ENCODE measurements at places on chromosomes 7 and 10.

GRCh38 chr7:80679921-80680907 is 41.8 kb downstream of the CD36 start:
- DNase-seq: no peak

GRCh38 chr10:77849039-77849664 is 77.4 kb downstream of the DLG5 start:
- DNase-seq: no peak

GRCh38 chr10:101054351-101054750 is 7.4 kb upstream of the KAZALD1 start:
- DNase-seq: no peak

DNA sequence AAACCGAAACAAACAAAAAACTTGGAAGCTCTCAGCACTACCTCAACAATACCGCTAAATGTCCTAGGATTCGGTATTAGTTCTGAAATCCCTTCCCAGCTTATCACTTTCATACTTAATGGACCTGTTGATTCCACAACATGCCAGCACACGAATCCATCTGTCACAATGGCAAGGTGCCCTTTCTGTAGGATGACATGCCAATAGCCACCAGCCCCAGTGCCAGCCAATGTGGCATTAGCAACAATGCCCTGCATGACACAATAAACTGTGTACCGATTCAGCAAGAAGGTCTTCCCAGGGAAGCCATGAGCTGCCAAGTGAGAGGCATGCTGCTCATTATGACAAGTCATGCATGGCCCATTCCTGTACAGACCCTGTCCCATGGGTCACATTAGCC is 35.6 kb upstream of the CHCHD3 start:
- DNase-seq: no peak

GRCh38 chr7:3879355-3880075 is 578.5 kb downstream of the SDK1 start:
- DNase-seq: no peak

- DNase-seq: no peak
Observed at GRCh38 chr7:137755427-137755826, 91.3 kb downstream of the DGKI start.

DNA sequence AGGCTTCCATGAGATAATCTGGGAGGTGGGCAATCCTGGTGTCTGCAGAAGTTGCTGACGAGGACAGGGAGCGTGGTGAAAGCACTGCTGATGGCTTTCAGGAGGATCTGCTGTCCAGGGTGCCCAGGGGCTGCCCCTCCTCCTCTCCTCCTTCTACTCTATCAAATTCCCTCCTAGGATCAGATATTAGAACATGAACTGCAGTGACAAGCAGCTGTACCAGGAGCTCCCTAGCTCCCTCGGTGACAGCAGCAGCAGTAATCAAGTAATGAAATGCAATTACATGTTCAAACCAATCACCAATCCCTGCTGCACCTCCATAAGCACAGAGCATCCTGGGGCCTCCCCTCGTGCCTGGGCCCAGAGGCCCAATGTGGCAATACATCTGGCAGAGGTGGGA is 46.9 kb downstream of the GRID1 start:
- DNase-seq: no peak

- no peak for DNase-seq
Observed at GRCh38 chr7:64555046-64555445, 7.8 kb downstream of the ZNF680 start.

DNA sequence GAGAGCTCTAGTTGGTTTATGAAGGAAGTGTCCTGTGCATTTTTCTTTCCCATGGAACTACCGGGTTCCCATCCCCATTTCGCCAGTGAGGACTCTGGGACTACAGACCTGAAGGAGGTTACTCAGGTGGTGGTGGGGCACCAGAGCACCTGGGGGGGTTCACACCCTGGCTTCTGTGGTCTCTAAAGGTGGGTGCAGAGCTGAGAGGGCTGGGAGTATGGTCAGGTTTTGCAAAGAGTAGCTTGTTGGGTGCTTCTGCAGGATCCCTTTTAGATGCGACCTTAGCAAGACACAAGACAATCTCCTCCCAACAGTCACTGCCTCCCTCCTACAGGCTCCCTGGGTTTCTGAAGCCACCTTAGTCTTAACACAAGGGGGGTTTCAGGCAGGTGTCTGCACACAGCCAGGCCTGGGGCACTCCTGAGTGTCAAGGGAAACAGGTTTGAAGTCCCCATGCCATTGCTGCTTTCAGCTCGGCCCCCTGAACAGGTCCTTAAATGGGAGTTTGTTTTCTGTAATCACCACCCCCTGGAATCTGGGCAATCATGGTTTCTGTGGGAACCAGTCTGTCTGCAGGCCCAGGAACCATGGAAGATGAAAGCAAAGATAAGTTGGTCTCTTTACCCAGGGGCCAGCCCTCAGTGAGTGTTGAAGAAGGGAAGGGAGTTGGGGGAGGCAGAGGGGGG is 9.9 kb upstream of the CXCL12 start:
- DNase-seq: no peak

GRCh38 chr7:137572056-137572784 is 228.7 kb upstream of the PTN start:
- no peak for DNase-seq

- no peak for DNase-seq
Observed at GRCh38 chr10:47237316-47238260, 62.4 kb upstream of the GDF10 start.

GRCh38 chr7:2720024-2720423 is 32.0 kb downstream of the AMZ1 start:
- peak; percentile 7 for DNase-seq

DNA sequence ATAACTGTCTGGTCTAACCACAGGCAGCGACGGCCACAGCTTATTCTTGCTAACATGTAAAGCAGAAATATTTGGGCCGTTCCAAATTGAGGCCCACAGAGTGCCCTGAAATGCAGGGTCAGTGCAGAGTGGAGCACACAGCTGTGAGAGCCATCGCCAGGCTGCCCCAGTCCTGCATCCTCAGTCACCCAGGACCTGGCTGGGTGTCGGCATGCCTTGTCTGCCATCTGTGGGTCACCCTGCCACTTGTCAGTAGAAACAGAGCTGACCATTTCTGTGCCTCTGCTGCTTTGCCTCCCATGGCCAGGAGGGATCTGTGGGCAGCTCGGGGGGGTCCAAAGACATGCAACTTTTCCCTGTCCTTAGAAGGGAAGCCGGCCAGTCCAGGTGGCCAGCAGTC is 57.3 kb upstream of the BTBD16 start:
- DNase-seq: no peak

GRCh38 chr10:29329420-29329819 is 40.5 kb downstream of the LYZL1 start:
- DNase-seq: no peak

GRCh38 chr10:119020627-119020946 is 8.9 kb upstream of the NANOS1 start:
- DNase-seq: no peak

DNA sequence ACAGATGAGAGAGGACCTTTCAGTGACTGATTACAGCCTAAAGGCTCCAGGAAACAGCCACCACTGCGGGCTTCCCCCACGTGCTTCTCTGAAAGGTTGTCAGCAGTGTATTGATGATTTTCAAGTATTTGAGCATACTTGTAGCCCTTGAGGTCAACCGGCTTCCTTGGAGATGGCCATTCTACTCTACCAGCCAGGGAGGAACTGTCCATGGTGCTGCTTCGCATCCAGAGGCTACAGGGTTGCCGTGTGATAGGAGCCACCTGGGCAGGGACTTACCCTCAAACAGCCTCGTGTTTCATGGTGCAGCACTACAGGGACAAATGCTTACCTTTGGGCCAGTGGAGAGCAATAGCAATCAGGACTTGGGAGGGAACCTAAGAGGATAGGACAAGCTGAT is 179.5 kb downstream of the DPP6 start:
- no peak for DNase-seq

DNA sequence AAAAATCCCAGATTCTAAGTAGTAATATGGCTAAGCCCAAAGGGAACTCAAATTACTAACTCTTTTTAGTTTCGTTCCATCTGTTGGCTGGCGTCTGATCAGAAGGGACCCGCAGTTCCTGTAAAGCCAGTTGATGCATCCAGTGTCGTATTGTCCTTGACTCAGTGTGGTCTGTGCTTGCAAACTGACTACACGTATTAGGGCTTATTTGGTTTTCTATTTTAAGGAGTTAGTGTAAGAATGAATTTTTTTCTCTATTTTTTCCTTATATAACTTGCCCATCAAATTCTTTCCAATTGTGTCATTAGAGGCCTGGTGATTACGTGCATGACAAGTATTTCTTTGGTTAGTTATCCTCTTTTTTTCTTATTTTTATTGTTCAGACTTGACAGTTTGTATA is 9.7 kb downstream of the ABCA13 start:
- no peak for DNase-seq

GRCh38 chr10:116170815-116171250 is 102.2 kb downstream of the GFRA1 start:
- DNase-seq: no peak

- no peak for DNase-seq
Observed at GRCh38 chr7:50658696-50659095, 93.5 kb upstream of the DDC start.

- DNase-seq: no peak
Observed at GRCh38 chr7:464454-465401, 54.9 kb downstream of the PDGFA start.

DNA sequence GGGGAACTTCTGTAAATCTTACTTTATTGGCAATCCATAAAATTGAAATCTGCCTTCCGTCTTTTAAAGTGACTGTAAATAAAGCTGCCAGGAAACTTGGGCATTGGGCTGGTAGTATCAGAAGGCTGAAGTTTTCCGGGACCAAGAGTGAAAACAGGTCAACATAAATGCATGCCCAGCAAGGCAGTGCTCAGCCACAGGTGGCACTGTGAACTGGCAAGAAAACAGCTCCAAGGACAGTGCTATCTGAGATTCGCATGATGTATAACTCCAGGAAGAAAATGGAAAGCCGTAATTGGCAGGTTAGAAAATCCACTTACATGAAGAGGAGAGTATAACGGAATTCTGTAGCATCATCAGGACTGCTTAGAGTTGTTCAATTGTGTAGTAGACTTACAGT is 1.9 kb upstream of the INSYN2A start:
- no peak for DNase-seq

DNA sequence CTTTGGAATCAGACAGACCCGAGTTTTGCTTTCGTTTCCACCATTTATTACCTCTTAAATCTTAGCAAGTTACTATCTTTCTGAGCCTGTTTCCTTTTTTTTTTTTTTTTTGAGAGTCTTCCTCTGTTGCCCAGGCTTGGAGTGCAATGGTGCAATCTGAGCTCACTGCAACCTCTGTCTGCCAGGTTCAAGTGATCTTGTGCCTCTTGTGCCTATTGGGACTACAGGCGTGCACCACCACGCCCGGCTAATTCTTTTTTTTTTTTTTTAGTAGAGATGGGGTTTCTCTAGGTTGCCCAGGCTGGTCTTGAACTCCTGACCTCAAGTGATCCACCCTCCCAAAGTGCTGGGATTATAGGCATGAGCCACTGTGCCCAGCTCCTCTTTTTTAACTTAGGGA is 79.5 kb upstream of the LRRC17 start:
- DNase-seq: no peak

GRCh38 chr10:118799777-118800176 is 45.0 kb upstream of the CACUL1 start:
- no peak for DNase-seq

GRCh38 chr7:27164367-27165088 is 809 bp downstream of the HOXA9 start:
- peak; percentile 17 for DNase-seq

GRCh38 chr10:60901561-60902235 is 42.3 kb downstream of the RHOBTB1 start:
- no peak for DNase-seq

- DNase-seq: no peak
Observed at GRCh38 chr10:81127931-81128330, 590.2 kb downstream of the SH2D4B start.

GRCh38 chr10:128062881-128063563 is 63.2 kb downstream of the MKI67 start:
- DNase-seq: peak; percentile 75

DNA sequence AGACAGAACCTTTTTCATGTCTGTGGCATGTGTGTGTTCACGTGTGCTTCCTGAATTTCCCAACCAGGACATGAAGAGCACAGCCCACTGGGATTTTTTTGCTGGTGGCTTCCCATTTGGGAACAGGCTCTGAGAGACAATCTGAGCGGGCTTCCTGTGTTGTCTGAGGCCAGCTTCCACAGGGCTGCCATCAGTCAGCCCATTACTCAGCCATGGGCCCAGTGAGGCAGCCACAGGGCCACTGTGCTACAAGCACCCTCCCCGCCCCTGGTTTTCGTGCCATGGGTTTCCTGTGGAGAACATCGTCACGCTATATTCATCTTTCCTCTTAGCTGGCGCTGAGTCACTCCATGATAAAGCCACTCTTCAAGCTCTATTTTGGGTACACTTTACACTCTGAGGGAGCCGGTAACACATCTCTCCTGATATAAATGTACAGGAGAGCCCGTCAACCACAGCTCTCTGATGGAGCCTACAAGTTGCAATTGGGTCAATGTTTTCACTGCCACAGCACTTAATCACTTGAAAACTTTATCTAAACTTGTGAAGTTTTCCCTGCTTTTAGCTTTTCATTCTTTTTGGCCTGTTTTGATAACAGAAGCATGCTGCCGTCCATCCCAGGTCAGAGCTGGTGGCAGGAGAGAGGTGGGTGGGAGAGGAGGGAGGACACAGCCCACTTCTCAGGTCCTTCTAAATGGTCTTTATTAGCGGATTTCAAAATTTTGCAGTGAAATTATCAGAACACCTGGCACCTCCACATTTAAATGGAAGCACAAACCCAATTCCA is 96.9 kb downstream of the HIPK2 start:
- peak; percentile 71 for DNase-seq

DNA sequence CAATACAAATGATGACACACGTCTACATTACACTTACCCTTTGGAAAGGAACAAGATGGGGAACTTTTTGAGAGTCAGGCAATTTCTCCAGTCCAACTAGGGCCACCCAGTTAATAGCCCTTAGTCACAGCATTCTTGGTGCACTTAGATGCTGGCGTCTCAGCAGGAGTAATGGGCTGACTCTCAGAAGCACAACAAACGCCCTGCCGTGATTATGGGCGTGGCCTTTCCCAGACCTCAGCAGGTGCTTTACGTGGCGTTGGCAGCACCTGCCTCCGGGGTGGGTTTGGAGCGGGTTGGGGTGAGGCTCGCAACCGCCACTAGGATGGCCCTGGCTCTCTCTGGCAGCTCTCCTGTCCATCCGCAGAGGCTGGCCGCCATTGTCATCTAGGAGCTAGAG is 147.6 kb upstream of the SHH start:
- DNase-seq: no peak

DNA sequence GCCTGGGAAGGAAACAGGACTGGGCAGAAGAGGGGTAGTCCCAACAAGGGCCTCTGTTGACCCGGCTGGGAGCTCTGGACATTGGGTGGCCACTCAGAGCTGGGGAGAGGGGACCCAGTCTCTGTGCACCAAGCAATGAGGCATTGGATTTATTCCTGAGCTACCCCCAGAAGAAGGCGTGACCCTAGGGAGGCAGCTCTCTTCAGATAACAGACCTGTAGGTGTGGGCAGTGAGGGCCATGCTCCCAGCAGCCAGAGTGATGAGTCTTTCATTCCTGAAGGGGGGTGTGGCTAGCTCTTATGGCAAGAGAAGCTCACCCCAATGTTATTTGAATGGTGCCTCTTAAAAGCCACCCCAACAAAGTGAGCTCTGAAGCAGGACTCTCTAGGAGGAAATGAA is 20.4 kb downstream of the TEX36 start:
- DNase-seq: no peak

- DNase-seq: no peak
Observed at GRCh38 chr10:35140727-35141126, 14.1 kb downstream of the CREM start.
